ENCODE measurements at places on chromosomes 4 and X. TPM values are rescaled to one million over a fixed set of nuclear protein-coding genes. Genes with fewer than 3 reads are reported as not detected.

- ATAC-seq = peak; percentile 98
These were observed 623.8 kb upstream of the DIPK2B start for GRCh38 chrX:45824471-45824870.

- no peak for ATAC-seq
These were observed 524 bp upstream of the EXOSC9 start for GRCh38 chr4:121800638-121800960.

Gene ANKRD50
- 12.8 TPM for total RNA-seq

GRCh38 chrX:153520287-153520917 is 3.0 kb downstream of the ATP2B3 start:
- ATAC-seq = peak; percentile 58

- no peak for ATAC-seq
These were observed 53.0 kb upstream of the MYOZ2 start for GRCh38 chr4:119082661-119083060.

GRCh38 chr4:40458683-40459082 is 123.5 kb downstream of the CHRNA9 start:
- no peak for ATAC-seq

Gene F11
- not detected for total RNA-seq

GRCh38 chr4:26325191-26325590 is 4.4 kb downstream of the RBPJ start:
- no peak for ATAC-seq

DNA sequence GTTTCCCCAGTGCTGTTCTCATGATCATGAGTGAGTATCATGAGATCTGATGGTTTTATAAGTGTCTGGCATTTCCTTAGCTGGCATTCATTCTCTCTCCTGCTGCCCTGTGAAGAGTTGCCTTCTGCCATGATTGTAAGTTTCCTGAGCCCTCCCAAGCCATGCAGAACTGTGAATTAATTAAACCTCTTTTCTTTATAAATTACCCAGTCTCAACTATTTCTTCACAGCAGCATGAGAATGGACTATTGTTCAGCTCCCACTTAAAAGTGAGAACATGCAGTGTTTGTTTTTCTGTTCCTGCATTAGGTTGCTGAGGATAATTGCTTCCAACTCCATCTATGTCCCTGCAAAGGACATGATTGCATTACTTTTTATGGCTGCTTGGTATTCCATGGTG is 311.7 kb upstream of the CTSO start:
- no peak for ATAC-seq

- ATAC-seq = no peak
These were observed 261.7 kb upstream of the FAM241A start for GRCh38 chr4:111883557-111883999.

Gene ENPEP
- 0.40 TPM for total RNA-seq

GRCh38 chrX:119573222-119573621 is 1.1 kb upstream of the UBE2A start:
- ATAC-seq = no peak

DNA sequence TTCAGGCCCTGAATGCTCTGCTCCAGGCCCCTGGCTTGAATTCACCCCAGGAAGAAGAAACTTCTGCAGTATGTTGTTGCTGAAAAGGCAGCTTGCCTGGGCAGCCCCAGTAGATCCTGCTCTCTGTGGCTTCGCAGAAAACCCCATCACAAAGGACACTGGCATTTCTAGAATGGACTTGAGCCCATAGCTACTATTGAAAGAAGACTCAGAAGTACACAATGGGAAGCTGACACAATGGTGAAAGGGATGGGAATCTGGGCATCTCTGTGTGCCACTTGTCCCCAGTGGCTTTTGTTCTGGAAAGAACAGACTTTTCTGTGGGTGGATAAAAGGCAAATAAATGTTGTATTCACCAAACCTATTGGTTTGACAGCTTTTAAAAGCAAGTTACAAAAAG is 67.4 kb upstream of the SCML1 start:
- no peak for ATAC-seq

DNA sequence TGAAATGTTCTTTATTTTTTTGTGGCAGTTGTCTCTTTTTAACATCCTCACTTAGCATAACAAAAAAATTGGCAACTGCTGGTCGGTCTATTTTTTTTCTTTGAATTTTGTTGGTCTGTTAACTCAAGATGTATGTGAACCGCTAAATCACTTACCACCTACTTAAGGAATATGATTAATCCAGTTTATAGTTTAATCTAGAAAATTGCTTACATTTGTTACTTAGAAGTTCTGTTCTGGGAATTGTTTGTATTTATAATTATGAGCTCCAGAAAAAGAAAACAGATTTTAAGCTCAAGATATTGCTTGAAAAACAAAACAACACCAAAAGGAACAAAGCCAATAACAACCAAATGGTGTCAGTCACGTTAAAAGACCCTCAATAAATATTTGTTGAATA is 66.1 kb upstream of the KLHL13 start:
- ATAC-seq = no peak

GRCh38 chr4:144589512-144589911 is 56.4 kb upstream of the HHIP start:
- ATAC-seq = no peak

GRCh38 chr4:89371614-89372013 is 64.0 kb upstream of the GPRIN3 start:
- no peak for ATAC-seq

Gene INTU
- 7.9 TPM for total RNA-seq

GRCh38 chr4:26515936-26516335 is 25.7 kb upstream of the CCKAR start:
- no peak for ATAC-seq

Gene PTTG2
- total RNA-seq = 0.44 TPM

Gene POF1B
- total RNA-seq = 30.9 TPM

DNA sequence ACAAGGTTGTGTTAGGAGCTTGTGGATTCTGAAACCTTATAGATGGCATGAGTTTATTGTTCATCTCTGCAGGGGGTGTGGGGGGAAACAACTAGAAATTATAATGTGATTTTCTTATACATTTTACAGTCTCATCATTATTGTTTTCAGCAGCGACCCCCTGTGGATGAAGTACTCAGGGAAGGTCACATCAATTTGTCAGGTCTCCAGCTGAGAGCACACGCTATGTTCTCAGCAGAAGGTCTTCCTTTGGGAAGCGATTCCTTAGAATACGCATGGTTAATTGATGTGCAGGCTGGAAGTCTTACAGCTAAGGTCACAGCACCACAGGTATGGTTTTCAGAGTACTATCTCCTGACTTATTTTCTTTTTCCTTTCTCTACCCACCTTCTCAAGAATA is 72.2 kb downstream of the BLTP1 start:
- ATAC-seq = no peak

- no peak for ATAC-seq
These were observed 66.4 kb downstream of the CDKL5 start for GRCh38 chrX:18491587-18492340.

- ATAC-seq = no peak
These were observed 207.1 kb upstream of the ATP6AP2 start for GRCh38 chrX:40373641-40374040.

Gene AMBN
- total RNA-seq = not detected

DNA sequence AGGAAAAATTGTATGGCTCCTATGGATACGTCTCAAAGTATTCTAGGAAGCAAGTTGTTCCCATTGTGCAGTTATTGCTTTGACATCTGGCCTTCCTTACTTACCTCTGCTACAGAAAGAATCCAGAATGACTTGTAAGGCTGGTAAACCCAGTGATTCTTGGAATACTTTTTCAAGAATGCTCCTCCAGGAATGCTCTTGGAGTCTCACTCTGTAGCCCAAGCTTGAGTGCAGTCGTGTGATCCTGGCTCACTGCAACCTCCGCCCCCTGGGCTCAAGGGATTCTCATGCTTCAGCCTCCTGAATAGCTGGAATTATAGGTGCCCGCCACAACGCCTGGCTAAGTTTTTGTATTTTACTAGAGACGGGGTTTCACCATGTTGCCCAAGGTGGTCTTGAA is 38.1 kb downstream of the GAB1 start:
- no peak for ATAC-seq

Measured in esophagus mucosa (tissue), 1 donor.